Body of pancreas (tissue), 4 donors: ENCODE measurements at places on chromosomes 12 and 14.

DNA sequence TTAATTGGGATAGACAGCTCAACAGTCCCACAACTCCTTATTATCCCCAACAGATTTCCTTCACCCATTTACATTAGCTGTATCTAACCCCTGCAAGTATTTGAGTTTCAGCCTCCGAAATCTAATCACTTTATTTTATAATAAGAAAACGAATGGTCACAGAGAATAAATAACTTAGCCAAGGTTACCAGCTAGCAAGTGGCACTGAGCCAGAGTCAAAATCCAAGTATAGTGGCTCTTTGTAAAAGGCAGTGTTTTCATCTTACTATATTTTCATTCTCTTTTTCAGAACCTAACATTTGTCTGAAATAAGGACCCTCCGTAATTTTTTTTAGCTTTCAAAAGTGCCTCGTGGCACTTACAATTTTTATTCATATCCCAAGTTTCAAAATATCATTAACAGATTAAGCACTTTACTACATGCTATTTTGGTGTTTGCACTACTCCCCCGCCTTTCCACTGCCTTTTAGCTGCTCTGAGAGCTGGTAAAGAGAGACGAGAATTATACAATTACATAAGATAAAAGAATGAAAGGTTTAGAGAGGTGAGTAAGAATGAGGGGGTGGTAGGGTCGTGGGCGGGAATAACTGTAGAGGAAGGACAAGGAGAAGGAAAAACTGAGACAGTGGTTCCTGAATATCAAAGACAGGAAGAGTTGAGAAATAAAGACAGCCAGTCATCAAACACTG is 3.7 kb upstream of the USP15 start:
- peak; percentile 49 for DNase-seq

- DNase-seq = no peak
These were observed 227.4 kb downstream of the CCDC59 start for GRCh38 chr12:82130762-82131161.

- DNase-seq = no peak
These were observed 6.0 kb downstream of the STYX start for GRCh38 chr14:52735921-52736489.

- no peak for DNase-seq
These were observed 15.0 kb upstream of the PPP1R13B start for GRCh38 chr14:103862393-103862782.

- no peak for DNase-seq
These were observed 9.0 kb downstream of the KCTD10 start for GRCh38 chr12:109467978-109468676.

DNA sequence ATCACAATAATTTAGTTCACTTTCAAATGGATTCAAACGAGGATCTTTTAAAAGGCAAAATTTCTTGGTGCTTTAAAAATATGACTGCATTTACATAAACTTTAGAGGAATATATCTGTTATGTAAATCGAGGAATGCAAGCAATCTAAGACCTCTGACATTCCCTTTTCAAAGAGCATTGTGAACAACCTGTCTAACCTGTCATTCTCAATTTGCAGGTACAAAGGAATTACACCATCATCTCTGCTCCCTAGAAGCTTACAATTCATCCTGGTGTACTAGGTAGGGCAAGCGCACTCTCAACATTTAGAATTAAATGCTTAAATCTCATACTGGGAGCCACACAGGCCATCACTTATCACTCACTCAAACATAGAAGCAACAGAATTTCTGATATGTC is 35.6 kb downstream of the BMP4 start:
- DNase-seq = no peak

DNA sequence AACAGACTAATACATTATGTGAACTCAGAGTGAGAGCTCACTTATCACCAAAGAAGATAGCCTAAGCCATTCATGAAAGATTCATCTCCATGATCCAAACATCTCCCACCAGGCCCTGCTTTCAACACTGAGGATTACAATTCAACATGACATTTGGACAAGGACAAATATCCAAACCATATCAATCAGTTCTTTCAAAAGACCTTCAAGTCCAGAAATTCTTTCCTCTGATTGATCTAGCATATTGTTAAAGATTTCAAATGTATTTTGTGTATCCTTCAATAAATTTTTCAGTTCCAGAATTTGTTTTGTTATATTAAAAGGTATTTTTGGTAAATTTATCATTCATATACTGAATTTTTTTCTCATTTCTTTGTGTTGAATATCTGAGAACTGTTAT is 1055.8 kb downstream of the SLC6A15 start:
- no peak for DNase-seq

DNA sequence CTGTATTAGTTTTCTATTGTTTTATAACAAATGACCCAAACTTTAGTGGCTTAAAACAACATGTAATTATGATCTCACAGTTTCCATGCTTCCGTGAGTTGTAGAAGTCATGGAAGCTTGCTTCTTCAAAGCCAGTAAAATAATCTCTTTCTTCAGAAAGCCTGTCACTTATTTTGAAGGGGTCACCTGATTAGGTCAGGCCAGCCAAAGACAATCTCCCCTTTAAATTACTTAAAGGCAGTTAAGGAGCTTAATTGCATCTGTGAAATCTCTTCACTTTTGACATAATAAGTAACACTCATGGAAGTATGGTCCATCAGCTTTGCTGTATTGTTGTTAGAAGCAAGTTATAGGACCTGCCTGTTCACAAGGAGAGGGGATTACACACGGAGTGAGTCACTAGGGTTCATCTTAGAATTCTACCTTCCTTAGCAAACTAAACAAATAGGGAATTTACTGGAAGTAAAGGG is 89.8 kb downstream of the FAR2 start:
- DNase-seq = no peak

GRCh38 chr14:21018781-21019180 is 6.1 kb downstream of the NDRG2 start:
- DNase-seq = no peak

DNA sequence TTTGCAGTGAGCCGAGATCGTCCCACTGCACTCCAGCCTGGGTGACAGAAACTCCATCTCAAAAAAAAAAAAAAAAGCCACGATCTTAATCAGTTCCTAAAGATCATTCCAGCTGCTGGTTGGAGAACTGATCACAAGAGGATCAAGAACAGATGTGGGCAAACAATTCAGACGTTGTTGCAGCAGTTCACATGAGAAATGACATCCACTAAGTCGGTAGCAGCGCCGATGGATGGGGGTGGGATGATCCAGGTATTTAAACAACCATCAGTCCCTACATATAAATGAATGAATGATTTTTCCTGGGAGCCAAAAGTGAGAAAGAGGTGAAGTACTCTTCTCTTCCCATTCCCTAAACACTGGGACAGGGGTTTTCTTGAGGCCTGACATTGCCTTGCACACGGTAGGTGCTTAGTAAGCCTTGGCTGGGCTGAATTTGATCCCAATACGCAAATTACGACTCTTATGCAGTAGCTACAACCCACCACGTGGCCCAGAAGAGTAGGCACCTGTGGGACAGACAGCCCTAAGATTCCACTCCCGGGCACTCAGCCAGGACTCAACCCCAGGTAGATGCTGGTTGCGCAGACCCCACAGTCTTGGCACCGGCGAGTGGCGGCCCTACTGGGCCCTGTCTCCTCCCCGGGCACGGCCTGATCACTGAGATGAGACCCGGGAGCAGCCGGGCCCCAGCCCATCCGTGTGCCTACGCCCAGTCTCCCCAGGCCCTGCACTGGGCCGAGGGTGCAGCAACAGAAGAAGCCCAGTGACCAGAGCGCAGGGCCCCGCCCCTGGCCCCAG is 565 bp downstream of the SPRYD3 start:
- DNase-seq = peak; percentile 61

GRCh38 chr14:102819747-102820330 is 42.6 kb downstream of the TRAF3 start:
- DNase-seq = no peak

GRCh38 chr12:116589581-116589980 is 30.4 kb downstream of the MAP1LC3B2 start:
- no peak for DNase-seq

DNA sequence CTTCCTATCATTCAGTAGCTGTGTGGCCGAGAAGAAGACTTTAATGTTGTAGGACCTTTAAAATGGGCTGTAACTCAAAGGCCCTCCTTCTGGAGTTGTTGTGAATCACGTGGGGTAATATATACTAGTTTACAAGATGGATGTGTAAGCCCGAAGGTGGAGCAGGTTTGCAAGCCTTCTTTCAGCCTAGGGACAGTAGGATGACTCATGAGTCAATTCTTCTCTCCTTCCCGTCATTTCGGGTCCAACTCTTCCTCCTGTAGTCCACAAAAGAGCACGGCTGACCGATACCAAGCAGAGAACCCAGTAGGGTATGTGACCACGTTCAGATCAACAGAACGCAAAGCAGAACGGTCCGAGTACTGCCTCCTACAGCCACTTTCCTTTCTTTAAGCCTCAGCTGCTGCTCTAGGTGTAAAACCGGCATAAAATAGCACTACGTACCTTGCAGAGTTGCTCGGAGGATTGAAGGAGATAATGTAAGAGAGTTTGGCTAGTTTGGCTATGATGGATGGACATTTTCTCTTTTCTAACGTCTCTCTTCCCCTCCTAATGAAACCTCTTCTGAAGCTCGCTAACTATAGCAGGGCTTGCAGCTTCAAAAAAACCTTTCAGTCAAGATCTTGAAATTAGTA is 1.3 kb upstream of the RASSF3 start:
- DNase-seq = peak; percentile 17

GRCh38 chr12:45182511-45182910 is 33.4 kb upstream of the ANO6 start:
- no peak for DNase-seq

DNA sequence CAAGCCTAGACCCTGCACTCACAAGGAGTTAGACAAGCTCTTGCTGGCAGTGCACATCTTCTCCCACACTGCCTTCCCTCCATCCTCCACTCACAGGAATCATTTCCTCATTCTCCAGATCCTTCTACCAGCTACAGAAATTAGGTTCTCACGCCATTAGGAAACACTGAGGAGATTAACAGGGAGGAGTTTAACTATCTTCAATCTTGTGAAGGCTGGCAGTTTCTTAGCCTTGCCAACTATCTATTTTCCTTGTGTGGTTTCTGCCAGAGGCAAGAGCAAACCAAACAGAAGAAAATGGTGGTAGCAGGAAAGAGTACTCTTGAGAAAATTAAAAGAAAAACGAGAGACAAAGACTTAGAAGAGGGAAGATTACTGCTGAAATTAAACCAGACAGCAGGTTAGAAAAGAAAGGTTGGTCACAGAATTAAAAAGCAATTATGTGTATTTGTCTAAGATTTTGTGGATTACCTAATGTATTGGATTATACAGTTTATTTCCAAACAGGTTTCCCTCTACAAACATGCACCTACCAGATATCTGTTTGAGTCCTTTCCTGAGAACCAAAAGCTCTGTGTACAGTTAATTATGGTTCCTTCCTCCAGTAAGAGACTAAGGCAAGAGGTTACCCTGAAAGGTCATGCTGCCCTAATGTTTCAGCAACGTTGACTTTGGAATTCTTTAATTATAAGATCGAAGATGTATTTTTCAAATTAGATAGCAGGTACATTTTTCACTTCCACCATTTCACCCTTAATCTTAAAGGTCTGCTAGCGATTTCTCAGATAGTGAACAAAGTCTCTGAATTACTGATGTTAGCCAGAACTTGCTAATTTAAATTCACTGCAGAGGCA is 5.0 kb downstream of the RERG start:
- no peak for DNase-seq

DNA sequence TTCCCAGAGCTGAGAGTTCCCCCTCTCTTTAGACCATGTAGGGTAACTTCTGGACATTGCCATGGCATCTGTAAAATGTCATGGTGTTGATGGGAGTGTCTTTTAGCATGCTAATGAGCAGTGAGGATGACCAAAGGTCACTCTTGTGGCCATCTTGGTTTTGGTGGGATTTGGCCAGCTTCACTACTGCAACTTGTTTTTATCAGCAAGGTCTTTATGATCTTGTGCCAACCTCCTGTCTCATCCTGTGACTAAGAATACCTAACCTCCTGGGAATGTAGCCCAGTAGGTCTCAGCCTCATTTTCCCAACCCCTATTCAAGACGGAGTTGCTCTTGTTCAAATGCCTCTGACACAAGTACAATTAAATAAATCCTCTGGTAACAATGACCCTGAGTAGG is 244.4 kb downstream of the NEDD1 start:
- no peak for DNase-seq

GRCh38 chr12:70759161-70759918 is 122.1 kb upstream of the PTPRB start:
- no peak for DNase-seq

DNA sequence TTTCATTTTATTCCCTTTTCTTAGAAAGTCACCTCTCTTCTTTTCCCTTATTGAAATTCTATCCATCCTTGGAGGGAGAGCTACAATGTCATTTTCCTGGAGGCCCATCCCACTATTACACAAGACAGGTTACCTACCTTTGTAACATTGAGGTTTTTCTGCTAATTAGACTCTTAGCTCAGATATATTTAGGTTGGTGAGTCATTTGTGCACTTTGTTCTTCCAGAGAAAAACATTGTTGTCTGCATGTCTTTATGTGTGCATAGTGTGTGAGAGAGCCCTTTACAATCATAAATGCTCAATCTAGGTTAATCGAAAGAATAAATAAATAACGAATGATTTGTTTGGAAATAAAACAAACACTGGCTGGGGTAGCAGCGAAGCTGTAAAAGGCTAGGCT is 191.8 kb downstream of the DACT1 start:
- DNase-seq = no peak

DNA sequence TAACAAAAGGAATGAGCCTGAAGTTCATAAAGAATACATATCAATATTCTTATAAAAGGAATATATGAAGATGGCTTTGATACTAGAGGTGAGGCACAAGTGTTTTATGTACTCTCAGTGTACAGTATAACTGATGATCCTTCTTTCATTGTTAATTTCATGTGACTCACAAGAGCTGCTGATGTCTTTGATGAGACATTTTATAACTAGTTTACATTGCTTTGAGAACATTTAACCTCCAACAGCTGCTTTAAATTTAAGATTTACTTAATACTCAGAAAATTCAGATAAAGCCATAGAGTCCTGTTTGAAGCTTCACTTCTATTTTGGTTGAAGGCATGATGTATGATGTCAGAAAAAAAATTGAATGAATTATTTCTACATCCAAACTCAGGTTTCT is 59.8 kb downstream of the WASHC4 start:
- DNase-seq = no peak

DNA sequence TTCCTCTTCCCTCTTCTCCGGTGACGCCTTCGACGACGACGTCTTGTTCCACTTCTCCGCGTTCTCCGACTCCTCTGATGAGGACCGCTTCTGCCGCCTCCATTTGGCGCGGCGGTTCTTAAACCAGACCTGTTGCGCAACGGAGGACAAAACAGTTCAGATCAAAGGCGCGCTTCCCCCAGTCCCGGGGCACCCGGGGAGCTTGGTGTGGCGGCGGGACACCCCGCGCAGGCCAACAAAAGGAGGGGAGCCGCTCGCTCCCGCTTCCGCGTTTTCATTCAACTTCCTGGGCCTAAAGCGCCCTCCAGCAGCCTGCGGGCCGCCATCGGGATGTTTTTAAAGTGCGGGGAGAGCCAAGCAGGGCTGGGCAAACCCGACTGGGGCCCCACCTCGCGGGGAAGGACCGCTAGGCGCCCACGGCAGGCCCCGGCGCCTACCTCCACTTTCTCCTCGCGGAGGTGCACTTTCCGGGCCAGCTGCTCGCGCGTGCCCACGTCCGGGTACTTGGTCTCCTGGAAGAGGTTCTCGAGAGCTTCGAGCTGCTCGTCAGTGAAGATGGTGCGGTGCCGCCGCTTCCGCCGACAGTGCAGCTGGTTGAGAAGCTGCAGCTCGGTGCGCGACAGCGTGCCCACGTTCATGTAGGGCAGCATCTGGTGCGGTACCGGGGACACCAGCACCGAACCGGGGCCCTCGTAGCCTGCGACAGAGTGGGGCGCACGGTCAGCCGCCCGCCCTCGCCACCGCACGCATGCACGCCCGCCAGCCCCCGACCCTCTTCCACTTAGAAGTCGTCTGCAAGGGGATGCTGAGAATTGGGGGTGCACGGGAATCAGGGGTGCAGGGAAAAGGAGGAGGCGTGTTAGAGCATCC is 1.2 kb downstream of the GSC start:
- DNase-seq = peak; percentile 16
